Mesendoderm (in vitro differentiated cells): ENCODE measurements at places on chromosomes 7 and 10.

GRCh38 chr7:127819975-127820731, 168.2 kb downstream of the SND1 start:
- peak; percentile 80 for DNase-seq
- no peak overlapping the region for H3K4me3 ChIP-seq
- peaks cover 12% of the 10 kb centered on the region for H3K4me1 ChIP-seq
- no peaks in the 10 kb centered on the region for H3K27me3 ChIP-seq
- H3K36me3 ChIP-seq, result no peaks in the 10 kb centered on the region
- peak overlapping the region; percentile 49 for H3K27ac ChIP-seq

DNA sequence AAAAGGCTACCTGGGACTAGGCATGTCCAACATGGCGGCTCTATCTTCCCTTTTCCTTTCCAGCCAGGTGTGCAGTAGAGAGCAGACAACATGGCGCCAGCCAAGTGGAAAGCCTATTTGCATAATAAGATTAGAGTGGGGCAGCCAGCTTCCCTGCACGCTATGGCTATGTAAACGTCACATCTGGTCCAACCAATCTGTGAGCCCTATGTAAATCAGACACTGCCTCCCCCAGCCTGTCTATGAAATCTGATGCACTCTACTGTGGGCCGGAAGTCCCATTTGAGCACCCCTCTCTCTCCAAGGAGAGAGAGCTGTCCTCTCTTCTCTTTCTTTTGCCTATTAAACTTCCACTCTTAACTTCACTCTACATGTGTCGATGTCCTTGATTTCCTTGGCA, 984.9 kb upstream of the AUTS2 start:
- no peaks in the 10 kb centered on the region for H3K27me3 ChIP-seq
- DNase-seq, result peak; percentile 51
- no peak overlapping the region for H3K27ac ChIP-seq

GRCh38 chr10:35341521-35341920, 5.2 kb downstream of the CCNY start:
- H3K4me3 ChIP-seq, result no peak overlapping the region
- DNase-seq, result no peak
- no peaks in the 10 kb centered on the region for H3K4me1 ChIP-seq
- H3K27ac ChIP-seq, result no peak overlapping the region
- no peaks in the 10 kb centered on the region for H3K36me3 ChIP-seq
- H3K27me3 ChIP-seq, result no peaks in the 10 kb centered on the region

DNA sequence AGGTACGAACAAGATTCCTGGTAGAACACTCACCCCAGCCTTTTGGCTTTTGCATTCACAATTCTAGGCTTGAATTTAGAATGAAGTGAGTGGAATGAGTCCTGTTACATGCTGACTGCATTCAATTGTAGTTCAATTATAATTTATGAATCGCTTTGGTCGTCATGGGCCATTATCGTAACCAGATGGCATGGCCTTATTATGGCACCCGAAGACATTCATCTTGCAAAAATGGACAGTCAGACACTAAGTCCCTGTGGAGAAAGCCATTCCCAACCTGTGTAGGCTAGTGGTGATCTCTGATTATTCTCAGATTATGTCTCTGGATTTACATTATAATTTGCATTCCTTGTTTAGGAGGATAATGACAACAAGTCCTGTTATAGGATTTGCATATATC, 292.4 kb upstream of the NPSR1 start:
- H3K4me3 ChIP-seq, result no peak overlapping the region
- H3K36me3 ChIP-seq, result no peaks in the 10 kb centered on the region
- H3K27me3 ChIP-seq, result no peaks in the 10 kb centered on the region
- no peaks in the 10 kb centered on the region for H3K4me1 ChIP-seq
- DNase-seq, result no peak

DNA sequence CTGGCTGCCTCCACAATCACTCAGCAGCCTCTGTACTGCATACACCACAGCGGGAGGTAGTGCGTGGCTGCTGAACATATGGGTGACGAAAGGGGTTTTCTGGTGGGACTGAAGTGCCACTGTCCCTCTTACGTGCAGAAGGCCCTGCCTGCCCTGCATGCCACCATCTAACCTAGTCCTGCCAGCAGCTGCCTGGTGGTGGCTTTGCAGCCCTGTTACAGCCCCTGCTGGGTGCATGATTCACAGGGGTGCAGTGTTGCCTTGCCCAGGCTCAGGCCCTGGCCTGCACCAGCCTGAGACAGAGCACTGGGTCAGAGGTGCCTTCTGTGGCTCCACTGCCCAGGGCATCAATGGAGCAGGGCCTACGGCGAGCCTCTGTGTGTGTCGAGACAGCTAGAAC, 50.1 kb downstream of the SYPL1 start:
- peaks cover 2% of the 10 kb centered on the region for H3K4me1 ChIP-seq
- no peak for DNase-seq
- H3K4me3 ChIP-seq, result no peak overlapping the region
- no peak overlapping the region for H3K27ac ChIP-seq
- H3K36me3 ChIP-seq, result no peaks in the 10 kb centered on the region

DNA sequence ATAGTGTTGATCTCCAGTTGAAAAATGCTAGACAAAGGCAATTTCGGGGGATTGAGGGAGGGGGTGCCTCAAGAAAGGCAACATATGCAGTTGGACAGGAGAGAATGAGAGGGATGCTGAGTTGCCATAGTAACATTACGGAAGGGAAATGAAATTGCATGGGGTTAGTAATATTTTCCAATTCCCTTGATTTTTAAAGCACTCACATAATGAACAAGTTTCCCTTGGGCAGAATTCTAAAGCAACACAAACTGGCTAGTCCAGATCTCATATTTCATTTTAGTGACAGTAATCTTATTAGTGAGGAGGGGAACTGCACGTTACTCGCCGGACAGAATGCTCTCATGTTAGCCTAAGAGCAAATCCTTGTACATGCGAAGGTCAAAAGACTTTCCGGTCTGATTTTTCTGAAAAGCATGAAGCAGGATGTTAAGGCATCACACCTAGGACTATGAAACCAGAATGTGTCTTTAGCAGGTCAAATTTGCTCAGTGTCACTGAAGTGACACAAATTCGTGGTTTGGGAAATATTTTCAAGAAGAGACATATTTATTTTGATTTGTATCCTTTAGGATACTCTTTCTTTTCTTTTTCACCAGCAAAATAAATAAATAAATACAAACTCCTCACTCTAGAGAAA, 165.5 kb downstream of the ANK3 start:
- H3K27ac ChIP-seq, result no peak overlapping the region
- no peaks in the 10 kb centered on the region for H3K4me1 ChIP-seq
- H3K36me3 ChIP-seq, result no peaks in the 10 kb centered on the region
- H3K4me3 ChIP-seq, result no peak overlapping the region
- no peaks in the 10 kb centered on the region for H3K27me3 ChIP-seq

DNA sequence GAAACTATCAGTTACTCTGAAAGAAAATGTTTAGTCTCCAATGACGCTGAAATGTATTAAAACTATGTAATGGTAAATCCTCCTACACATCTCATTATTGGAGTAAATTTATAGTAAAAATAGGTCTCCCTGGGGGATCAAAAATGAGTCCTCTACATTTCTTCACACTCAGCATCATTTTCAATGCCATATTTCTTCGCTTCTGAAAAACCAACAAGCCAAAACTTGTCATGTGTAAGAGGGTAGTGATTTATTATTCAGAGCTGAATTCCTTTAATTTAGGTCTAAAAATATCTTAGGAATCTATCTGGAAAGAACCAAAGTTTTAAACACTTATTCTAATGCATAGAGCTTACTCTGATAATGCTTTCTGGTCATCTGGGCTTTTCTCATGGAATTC, 3.0 kb downstream of the PDK4 start:
- no peak overlapping the region for H3K27ac ChIP-seq
- DNase-seq, result no peak
- H3K36me3 ChIP-seq, result no peaks in the 10 kb centered on the region
- H3K4me1 ChIP-seq, result no peaks in the 10 kb centered on the region
- peaks cover 3% of the 10 kb centered on the region for H3K27me3 ChIP-seq

- no peaks in the 10 kb centered on the region for H3K27me3 ChIP-seq
- peaks cover 11% of the 10 kb centered on the region for H3K4me1 ChIP-seq
- DNase-seq, result peak; percentile 80
- H3K36me3 ChIP-seq, result no peaks in the 10 kb centered on the region
- no peak overlapping the region for H3K4me3 ChIP-seq
Measured at GRCh38 chr7:69757981-69758430, 159.7 kb downstream of the AUTS2 start.

- H3K27ac ChIP-seq, result no peak overlapping the region
- no peaks in the 10 kb centered on the region for H3K4me1 ChIP-seq
Measured at GRCh38 chr7:25565949-25566348, 337.7 kb upstream of the NPVF start.

GRCh38 chr10:30160271-30160982, 101.0 kb upstream of the JCAD start:
- H3K27me3 ChIP-seq, result no peaks in the 10 kb centered on the region
- H3K4me3 ChIP-seq, result no peak overlapping the region
- peak; percentile 90 for DNase-seq
- no peaks in the 10 kb centered on the region for H3K4me1 ChIP-seq

GRCh38 chr7:111098011-111098925, 7.3 kb downstream of the LRRN3 start:
- H3K4me1 ChIP-seq, result peaks cover 7% of the 10 kb centered on the region
- no peaks in the 10 kb centered on the region for H3K36me3 ChIP-seq
- no peak overlapping the region for H3K27ac ChIP-seq
- peak; percentile 70 for DNase-seq
- H3K4me3 ChIP-seq, result no peak overlapping the region

- no peak overlapping the region for H3K4me3 ChIP-seq
- peak; percentile 37 for DNase-seq
- no peaks in the 10 kb centered on the region for H3K27me3 ChIP-seq
- no peak overlapping the region for H3K27ac ChIP-seq
- no peaks in the 10 kb centered on the region for H3K36me3 ChIP-seq
Measured at GRCh38 chr7:2802504-2803341, 41.4 kb downstream of the GNA12 start.

- no peaks in the 10 kb centered on the region for H3K4me1 ChIP-seq
- H3K27me3 ChIP-seq, result no peaks in the 10 kb centered on the region
- DNase-seq, result no peak
- no peaks in the 10 kb centered on the region for H3K36me3 ChIP-seq
- no peak overlapping the region for H3K4me3 ChIP-seq
Measured at GRCh38 chr7:38890597-38890996, 18.4 kb downstream of the VPS41 start.

DNA sequence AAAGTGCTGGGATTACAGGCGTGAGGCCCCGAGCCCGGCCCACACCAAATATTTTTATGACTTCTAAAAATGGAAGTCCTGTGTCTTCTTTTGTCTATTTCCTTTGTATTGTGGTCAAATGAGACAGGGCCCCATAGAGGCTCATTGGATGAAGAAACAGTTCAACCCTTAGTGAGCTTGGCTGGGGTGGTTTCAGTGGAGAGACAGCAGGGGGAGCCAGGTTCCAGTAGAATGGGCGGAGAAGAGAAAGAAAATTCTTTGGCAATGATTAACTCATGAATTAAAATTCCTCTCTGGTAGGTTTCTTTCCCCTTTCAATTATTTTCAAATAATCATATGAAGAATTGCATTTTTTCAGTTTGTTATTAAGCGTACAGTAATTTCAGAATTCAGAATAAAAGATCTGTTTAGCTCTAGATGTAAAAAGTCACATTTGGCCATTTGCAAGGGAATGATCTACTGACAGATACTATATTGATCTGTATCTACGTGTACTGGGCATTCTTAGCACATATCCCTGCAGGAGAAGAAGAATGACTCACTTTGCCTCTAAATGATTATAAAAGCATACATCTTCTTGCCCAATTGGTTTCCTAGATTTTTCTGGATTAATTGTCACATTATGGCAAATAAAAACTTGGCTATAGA, 43.2 kb downstream of the PNLIPRP3 start:
- DNase-seq, result peak; percentile 83
- H3K4me1 ChIP-seq, result peaks cover 3% of the 10 kb centered on the region

GRCh38 chr7:31116615-31117014, 64.5 kb downstream of the ADCYAP1R1 start:
- H3K27ac ChIP-seq, result no peak overlapping the region
- H3K4me1 ChIP-seq, result no peaks in the 10 kb centered on the region
- H3K4me3 ChIP-seq, result no peak overlapping the region
- no peak for DNase-seq

DNA sequence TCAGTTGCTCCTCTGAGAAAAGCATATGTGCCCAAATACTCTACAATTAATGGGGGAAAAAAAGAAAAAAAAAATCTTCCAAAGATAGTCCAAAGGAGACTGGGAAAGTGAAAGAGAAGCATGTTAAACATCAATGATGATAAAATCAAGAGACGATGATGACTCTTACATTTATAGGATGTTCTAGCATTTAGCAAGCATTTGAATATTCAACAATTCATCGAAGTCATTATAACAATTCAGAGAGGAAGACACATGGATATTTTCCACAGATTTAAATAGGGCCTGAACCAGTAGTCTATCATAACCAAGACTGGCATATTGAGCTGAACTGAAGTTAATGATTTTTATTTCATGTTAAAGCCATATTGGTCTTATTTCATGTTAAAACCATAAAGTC, 528.4 kb downstream of the INHBA start:
- no peak overlapping the region for H3K4me3 ChIP-seq
- no peaks in the 10 kb centered on the region for H3K27me3 ChIP-seq
- H3K36me3 ChIP-seq, result no peaks in the 10 kb centered on the region
- no peak for DNase-seq

DNA sequence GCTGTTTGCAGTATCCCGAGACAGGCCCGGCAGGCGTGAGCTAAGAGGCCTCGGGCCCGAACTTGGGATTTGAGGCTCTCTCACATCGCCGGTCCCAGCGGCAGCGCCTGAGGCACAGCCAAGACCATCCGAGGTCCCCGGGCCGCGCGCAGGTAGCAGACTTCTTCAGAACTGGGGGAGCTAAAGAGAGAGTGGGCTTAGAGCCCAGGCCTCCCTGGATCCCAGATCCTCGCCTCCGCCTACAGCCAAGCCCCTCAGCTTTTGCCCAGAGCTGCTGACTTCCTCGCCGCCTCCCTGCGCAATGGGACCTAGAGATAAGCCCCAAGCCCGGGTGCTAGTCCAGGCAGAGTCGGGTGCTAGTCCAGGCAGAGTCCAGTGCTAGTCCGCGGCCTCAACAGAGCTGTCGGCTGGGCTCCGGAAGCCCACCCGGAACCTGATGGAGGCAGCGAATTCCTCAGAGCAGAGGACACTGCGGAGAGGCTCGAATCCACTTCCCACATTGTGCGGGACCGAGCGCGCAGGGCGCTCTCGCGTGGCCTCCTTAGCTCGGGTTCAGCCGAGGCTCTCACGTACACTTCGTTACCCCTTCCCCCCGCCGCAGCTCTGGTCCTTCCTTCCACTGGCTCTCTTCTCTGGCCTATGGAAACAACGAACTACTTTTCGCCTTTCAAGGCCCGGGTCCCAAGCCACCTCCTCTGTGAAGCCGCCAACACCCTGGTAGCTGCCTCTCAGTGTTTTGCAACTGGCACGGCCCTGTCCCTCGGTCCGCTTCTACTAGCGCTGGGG, 5.8 kb downstream of the LBX1 start:
- DNase-seq, result peak; percentile 56
- H3K4me3 ChIP-seq, result no peak overlapping the region
- H3K27me3 ChIP-seq, result peaks cover 96% of the 10 kb centered on the region

- H3K36me3 ChIP-seq, result no peaks in the 10 kb centered on the region
- no peak overlapping the region for H3K27ac ChIP-seq
- no peak overlapping the region for H3K4me3 ChIP-seq
- H3K4me1 ChIP-seq, result no peaks in the 10 kb centered on the region
- H3K27me3 ChIP-seq, result no peaks in the 10 kb centered on the region
Measured at GRCh38 chr10:17256051-17256450, 28.0 kb downstream of the VIM start.

- H3K27me3 ChIP-seq, result no peaks in the 10 kb centered on the region
- no peak overlapping the region for H3K27ac ChIP-seq
- H3K36me3 ChIP-seq, result no peaks in the 10 kb centered on the region
- no peak overlapping the region for H3K4me3 ChIP-seq
- no peaks in the 10 kb centered on the region for H3K4me1 ChIP-seq
- no peak for DNase-seq
Measured at GRCh38 chr7:115494529-115495147, 535.9 kb downstream of the TFEC start.
